ENCODE measurements at places on chromosomes 5 and 9. TPM values are rescaled to one million over a fixed set of nuclear protein-coding genes. Genes with fewer than 3 reads are reported as not detected.

The PCA3 gene
- not detected for total RNA-seq

The GFI1B gene
- not detected for total RNA-seq

The LCN2 gene
- total RNA-seq: 191 TPM

The ORM2 gene
- not detected for total RNA-seq

The GPR151 gene
- total RNA-seq: not detected

The IFNA2 gene
- total RNA-seq: not detected

The PCDHGC3 gene
- total RNA-seq: 14.2 TPM

The TRAF1 gene
- total RNA-seq: 14.0 TPM

The SQSTM1 gene
- total RNA-seq: 389 TPM

The FOXI1 gene
- total RNA-seq: not detected

The MYOT gene
- 4.1 TPM for total RNA-seq

The IFNK gene
- total RNA-seq: not detected

The FOXD4L4 gene
- total RNA-seq: 0.67 TPM

GRCh38 chr9:110543631-110544051 is 35.9 kb downstream of the SVEP1 start:
- H3K27ac ChIP-seq: no peak overlapping the region
- no peaks in the 10 kb centered on the region for H3K36me3 ChIP-seq
- H3K27me3 ChIP-seq: no peaks in the 10 kb centered on the region
- DNase-seq: no peak

DNA sequence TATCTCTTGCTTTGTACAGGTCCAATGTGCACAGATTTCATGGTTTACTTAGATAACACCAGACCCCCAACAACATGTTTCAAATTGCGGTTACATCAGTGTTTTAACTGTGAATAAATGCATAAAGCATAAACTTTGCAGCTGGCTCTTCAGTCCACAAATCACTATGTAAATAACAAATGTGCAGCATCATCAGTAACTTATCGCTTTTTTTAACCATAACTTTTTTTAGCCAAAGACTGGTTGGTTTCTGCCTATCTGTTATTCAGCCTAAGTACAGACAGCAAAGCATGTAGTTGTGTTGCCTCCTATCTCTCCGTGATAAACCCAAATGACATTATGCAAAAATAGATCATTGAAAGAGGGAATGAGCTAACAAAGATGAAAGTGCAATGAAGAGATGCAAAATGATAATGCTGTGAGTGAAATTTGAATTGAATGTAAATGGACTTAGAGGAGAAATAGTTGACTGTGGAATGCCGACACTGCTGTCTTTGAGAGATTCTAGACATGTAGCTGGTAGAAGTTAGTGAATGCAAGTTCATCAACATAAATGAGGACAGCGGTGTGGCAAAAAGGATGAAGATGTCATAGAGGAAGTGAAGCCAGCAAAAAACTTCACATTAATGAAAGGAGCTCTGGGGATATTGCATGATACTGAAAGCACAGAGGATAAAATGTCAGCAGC is 108.8 kb downstream of the PDE8B start:
- H3K4me1 ChIP-seq: no peaks in the 10 kb centered on the region
- no peaks in the 10 kb centered on the region for H3K27me3 ChIP-seq
- H3K4me3 ChIP-seq: no peak overlapping the region
- H3K27ac ChIP-seq: no peak overlapping the region
- no peaks in the 10 kb centered on the region for H3K36me3 ChIP-seq
- no peak for DNase-seq

GRCh38 chr5:163463063-163463435 is 2.6 kb downstream of the HMMR start:
- H3K27ac ChIP-seq: no peak overlapping the region
- no peaks in the 10 kb centered on the region for H3K4me1 ChIP-seq
- no peaks in the 10 kb centered on the region for H3K36me3 ChIP-seq
- no peak overlapping the region for H3K4me3 ChIP-seq

- DNase-seq: peak; percentile 64
- H3K27ac ChIP-seq: peak overlapping the region; percentile 63
- H3K4me3 ChIP-seq: peak overlapping the region; percentile 69
- peaks cover 5% of the 10 kb centered on the region for H3K4me1 ChIP-seq
Measured at GRCh38 chr5:136192015-136192525, 892 bp downstream of the SMIM32 start.

GRCh38 chr5:168308976-168309598 is 17.6 kb downstream of the WWC1 start:
- no peak overlapping the region for H3K4me3 ChIP-seq
- no peaks in the 10 kb centered on the region for H3K36me3 ChIP-seq
- no peak for DNase-seq
- H3K27me3 ChIP-seq: no peaks in the 10 kb centered on the region

DNA sequence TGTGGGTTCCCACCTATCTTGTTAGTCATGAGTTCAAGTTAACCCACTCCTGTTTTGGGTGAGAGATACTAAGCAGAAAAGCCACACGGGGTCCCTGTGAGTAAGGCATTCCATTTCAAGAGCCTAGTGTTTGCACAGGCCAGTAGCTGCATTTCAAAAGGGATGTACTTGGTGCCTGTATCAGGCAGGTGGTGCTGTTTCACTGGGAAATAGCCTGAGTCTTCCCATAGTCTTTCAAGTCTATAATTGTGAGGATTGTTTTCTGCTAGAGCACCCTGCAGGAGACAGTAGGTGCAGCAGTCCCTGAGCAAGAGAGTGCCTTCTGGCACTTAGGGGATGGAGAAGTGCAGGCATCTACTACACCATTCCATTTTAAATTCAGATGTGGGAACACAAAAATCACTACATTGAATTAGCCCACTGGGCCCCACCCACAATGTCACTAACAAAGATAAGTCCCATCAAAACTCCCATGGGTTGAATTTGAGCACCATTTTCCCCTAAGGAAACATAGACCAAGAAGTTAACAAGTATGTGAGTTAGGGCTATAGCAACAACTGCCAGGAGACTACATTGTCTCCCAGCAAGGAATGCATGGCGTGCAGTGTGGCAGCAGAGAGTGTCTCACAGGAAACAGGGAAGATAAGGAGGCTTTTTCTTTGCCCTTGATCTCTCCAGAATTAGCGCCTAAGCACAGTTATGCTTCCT is 263.2 kb downstream of the COX7C start:
- H3K27ac ChIP-seq: no peak overlapping the region
- no peaks in the 10 kb centered on the region for H3K36me3 ChIP-seq
- no peaks in the 10 kb centered on the region for H3K4me1 ChIP-seq
- no peak overlapping the region for H3K4me3 ChIP-seq
- no peaks in the 10 kb centered on the region for H3K27me3 ChIP-seq

- H3K4me3 ChIP-seq: no peak overlapping the region
- no peaks in the 10 kb centered on the region for H3K27me3 ChIP-seq
- DNase-seq: no peak
- H3K27ac ChIP-seq: no peak overlapping the region
- H3K4me1 ChIP-seq: peaks cover 20% of the 10 kb centered on the region
- no peaks in the 10 kb centered on the region for H3K36me3 ChIP-seq
Measured at GRCh38 chr5:173882632-173883031, 5.5 kb upstream of the CPEB4 start.

DNA sequence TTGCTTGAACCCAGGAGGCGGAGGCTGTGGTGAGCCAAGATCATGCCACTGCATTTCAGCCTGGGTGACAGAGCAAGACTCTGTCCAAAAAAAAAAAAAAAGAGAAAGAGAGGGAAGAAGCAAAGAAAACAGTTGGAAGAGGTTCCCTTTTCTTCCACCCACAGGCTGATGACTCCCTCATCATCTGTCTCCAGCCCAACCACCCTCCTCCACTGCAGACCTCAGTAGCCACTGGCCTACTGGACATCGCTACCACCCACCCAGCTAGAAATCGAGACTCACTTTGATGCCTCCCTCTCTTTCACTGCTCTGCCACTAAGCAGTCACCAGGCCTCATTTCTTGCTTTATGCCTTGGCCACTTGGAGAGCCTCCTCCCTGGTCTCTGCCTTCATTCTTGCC is 71.2 kb downstream of the NIPSNAP3B start:
- H3K27ac ChIP-seq: no peak overlapping the region
- no peaks in the 10 kb centered on the region for H3K27me3 ChIP-seq
- H3K4me1 ChIP-seq: no peaks in the 10 kb centered on the region
- no peak for DNase-seq
- H3K36me3 ChIP-seq: no peaks in the 10 kb centered on the region

DNA sequence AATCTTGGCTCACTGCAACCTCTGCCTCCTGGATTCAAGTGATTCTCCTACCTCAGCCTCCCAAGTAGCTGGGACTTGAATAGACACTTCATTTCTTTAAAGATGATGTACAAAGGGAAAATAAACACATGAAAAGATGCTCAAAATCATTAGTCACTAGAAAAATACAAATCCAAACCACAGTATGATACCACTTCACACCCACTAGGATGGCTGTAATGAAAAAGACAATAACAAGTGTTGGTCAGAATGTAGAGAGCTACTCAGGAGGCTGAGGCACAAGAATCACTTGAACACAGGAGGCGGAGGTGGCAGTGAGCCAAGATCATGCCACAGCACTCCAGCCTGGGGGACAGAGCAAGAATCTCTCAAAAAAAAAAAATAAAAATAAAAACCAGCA is 13.0 kb downstream of the F2RL2 start:
- H3K4me3 ChIP-seq: no peak overlapping the region
- DNase-seq: no peak
- H3K4me1 ChIP-seq: no peaks in the 10 kb centered on the region
- H3K36me3 ChIP-seq: no peaks in the 10 kb centered on the region
- H3K27ac ChIP-seq: no peak overlapping the region

DNA sequence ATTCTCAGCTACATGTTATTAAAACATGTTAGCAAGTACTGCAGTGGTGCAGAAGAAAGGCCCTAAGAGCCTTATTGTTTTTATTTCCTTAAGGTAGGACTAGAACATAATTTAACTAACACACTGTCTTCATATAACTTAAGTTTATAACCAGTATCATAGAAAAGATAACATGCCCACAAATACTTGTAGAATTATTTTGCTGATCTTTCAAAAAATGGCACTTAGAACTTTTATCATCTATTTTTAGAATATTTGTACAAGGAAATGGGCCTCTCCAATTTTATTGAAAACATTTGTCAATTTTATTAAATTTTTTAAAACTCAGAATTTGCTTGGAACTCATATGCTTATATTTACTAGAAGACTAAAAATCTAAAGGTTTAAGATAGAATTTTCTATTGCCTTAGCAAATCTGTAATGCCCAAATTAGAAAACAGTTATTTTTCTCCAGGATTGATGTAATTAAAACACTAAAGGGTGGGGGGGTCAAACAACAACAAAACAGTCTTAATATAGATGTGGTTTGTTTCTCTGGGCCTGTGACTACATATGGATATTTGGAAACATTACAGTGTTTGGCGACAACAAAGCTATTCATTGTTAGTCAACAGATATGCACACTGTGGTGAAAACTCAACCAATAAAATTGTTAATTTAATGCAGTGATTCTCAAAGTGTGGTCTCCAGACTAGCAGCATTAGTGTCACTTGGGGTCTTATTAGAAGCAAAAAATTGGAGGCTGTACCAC is 360.4 kb downstream of the PDE4D start:
- no peaks in the 10 kb centered on the region for H3K36me3 ChIP-seq
- H3K4me3 ChIP-seq: no peak overlapping the region
- no peaks in the 10 kb centered on the region for H3K27me3 ChIP-seq
- DNase-seq: no peak

DNA sequence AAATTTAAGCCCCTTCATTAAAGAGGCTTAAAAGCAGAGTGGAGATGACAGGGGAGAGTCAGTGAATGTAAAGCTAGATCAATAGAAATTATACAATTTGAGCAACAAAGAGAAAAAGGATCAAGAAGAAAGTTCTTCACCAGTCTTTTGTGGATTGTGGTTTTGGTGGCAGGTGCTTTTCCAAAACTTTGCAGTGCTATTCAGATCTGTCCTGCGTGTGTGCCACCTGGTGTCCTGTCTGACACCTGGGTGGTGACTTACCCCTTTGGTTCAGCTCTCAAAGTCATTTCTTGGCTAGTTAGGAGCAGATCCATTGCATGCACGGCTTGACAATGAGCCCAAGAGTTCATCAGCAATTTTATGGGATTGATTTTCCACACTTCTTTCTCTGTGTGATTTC is 69.4 kb downstream of the SREK1 start:
- no peaks in the 10 kb centered on the region for H3K36me3 ChIP-seq
- H3K27me3 ChIP-seq: no peaks in the 10 kb centered on the region
- no peak overlapping the region for H3K27ac ChIP-seq
- H3K4me3 ChIP-seq: no peak overlapping the region
- H3K4me1 ChIP-seq: no peaks in the 10 kb centered on the region

DNA sequence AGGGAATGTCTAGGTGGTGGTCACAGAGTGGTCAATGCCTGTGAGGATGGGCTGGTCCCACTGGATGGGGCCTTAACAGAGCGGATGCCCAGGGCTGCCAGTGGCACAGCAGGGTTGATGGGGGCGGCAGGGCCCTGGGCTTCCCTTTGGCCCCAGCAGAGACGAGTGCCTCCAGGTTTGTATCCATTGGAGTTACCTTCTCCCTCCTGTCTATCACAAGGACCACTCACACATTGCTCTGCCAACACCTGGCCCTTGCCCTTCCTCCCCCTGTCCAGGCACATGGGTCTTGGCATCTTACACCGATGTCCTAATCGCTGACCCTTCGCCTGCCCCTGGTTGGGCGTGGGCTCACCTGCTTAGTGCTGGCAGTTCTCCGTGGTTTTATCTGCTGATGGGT is 26.2 kb upstream of the IRX4 start:
- H3K36me3 ChIP-seq: no peaks in the 10 kb centered on the region
- no peaks in the 10 kb centered on the region for H3K4me1 ChIP-seq
- H3K4me3 ChIP-seq: no peak overlapping the region
- no peak overlapping the region for H3K27ac ChIP-seq

DNA sequence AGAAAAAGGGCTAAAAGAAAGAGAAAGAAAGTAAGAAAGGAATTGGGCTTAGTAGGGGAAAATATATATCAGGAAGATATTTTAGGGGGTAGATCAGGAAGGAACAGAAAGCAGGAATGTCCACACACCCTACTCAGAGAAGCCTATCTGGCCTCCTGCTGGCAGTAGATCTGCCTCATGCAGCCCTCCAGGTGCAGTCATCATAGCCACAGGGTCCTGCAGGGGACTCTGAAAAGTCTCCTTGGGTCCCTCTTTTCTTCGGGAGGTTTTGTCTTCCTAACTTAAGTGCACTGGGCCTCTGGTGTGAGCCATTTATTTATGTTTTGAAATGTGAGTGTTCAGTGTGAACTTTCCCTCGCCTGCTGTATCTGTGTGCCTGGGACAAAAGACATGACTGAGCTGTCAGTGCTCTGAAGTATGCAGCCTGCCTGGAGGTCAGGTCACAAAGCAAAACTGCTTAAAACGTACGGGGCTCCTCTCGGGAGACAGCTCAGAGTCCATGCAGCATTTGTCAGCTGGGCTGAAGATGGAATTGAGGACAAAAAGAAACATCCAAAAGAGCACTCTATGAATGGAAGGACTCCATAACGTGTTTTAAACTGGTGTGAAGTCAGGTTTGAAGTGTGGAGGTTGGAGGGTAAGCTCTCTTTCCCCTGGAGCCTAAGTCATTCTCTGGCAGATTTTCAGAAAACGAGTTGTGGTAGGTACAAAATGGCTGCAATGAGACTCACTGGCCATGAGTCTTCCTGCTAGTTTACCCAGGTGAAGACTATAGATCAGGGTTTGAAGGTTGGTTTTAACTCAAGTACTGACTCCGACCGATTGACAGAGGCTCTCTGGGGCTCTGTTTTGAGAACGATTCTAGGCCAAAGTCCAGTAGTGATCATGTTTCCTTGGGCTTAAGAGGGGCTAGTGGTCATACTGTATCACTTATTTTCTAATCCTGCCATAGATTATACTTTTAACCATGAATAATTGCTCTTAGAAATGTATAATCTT is 151.8 kb upstream of the GDNF start:
- H3K4me3 ChIP-seq: no peak overlapping the region
- no peak overlapping the region for H3K27ac ChIP-seq
- H3K27me3 ChIP-seq: no peaks in the 10 kb centered on the region
- no peaks in the 10 kb centered on the region for H3K36me3 ChIP-seq
- DNase-seq: no peak
- H3K4me1 ChIP-seq: no peaks in the 10 kb centered on the region
